ENCODE measurements at places on chromosomes 1 and 21.

DNA sequence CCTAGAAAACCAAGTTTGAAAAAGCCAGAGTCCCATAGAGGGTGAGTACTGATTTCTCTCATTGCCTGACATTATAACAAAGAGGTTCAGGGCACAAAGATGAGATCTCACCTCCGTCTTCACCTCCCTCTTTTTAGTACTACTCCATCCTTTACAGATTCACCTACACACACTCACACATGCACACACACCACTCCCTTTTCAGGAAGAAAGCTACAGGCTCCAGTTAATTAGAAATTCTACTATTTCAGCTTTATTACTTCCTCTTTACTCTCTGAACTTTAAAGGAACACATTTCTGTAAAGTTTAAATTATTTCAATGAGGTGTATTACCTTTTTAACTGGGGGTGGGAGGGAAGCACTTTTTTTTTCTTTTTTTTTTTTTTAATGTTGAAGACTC lies 59.6 kb upstream of the PRDX6 start:
- DNase-seq, result no peak

DNA sequence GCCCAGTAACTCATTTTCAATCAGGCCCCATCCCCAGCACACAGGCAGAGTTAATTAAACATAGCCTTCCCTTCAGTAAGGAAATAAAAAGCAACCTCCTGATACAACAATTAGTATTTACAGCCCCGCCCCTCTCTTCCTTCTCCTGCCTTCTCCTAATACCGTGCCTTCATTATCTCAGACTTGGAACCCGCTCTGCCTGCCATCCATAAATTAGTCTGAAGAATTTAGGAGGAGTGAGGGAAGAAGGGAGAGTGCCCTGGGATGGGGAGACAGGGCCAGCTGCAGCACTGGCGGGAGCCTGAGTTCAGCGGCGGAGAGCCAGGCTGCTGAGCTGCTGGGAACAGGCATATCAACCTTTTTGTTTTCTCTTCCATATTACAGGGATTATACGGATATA lies 172.8 kb downstream of the ACTL8 start:
- no peak for DNase-seq

DNA sequence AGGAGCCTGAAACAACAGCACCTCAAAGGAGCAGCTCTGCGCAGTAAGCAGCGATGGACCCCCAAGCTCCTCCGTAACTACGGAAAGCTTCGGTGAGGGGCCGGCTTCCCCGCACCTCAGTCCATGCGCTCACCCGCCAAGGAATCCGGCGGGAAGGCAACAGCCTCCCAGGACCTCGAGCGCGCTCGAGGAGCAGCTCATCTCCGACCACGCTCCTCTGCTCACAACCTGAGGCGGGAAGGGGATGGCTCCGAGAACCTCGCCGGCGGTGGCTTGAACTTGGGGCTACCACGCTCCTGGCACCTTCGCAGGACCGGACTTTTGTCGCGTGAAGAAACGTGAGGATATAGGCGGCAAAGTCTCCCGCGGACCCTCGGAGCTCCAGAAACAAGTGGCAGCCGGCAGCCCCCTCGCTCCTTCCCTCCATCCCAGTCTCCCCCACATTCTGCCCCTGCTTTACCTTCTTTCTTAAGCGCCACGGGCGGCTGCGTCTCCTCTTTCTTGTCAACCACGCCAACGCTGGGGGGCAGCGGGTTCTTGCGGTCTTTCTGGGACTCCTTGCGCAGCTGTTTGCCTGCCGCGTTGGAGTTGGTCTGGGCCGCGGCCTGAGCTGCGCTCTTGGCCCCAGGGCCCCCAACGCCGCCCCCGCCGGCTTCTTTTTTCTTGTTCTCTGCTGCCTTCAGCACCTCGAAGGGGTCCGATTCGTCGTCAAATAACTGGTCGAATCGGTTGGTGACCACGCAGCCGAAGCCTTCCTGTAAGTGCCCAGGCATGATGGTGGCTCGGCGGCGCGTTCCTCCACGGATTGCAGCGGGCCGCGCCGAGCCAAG lies 459 bp downstream of the SERBP1 start:
- peak; percentile 48 for DNase-seq

- DNase-seq, result no peak
These were observed 219.7 kb downstream of the BRINP3 start for GRCh38 chr1:190258003-190258402.

- DNase-seq, result no peak
These were observed 43.2 kb upstream of the LBR start for GRCh38 chr1:225471109-225471452.

- no peak for DNase-seq
These were observed 108.5 kb upstream of the HOOK1 start for GRCh38 chr1:59706303-59706599.

- DNase-seq, result no peak
These were observed 5.6 kb upstream of the CTPS1 start for GRCh38 chr1:40973912-40974311.

Measured in ELR (cell line).